ENCODE measurements at places on chromosomes 6 and 20.

DNA sequence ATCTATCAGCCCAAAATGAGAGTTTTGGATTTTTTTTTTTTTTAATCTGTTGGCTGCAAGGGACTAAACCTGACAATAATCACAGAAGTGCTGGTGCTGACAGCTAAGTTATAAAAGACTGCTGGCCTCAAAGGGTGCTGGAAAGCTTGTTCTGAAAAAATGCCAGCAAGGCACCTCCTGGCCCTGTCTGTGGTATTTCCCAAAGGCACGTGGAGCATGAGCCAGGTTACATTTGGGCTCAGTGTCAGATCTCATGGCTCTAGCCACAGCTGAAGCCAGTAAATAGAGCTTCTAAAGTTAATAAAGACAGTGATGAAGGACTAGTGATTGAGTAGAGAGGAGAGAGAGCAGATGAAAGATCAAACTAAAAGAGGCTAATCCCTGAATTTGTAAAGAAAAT lies 178.9 kb downstream of the FUT9 start:
- DNase-seq: no peak

- no peak for DNase-seq
Observed at GRCh38 chr6:104312851-104313250, 546.9 kb downstream of the HACE1 start.

GRCh38 chr6:98845211-98846020 lies 11.0 kb downstream of the POU3F2 start:
- DNase-seq: peak; percentile 91

GRCh38 chr6:51139950-51140385 lies 321.3 kb downstream of the TFAP2B start:
- DNase-seq: peak; percentile 66

- no peak for DNase-seq
Observed at GRCh38 chr6:158999154-158999665, 792 bp downstream of the RSPH3 start.

DNA sequence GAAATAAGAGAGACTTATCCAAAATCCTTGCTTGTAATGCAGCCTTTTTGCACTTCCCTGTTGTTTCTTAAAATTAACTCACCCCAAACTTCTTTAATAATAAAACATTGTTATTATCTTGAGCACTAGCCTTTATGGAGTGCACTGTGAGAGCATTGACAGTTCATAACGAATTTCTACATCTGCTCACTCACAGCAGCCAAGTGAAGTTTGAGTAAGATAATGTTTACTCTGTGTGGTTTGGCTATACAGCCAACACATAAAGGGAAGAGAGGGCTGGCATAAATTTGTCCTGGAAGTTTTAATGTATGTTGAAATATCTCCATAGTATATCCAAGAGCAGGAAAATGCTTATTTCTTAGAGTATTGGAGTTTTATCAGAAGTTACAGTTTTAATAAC lies 227.9 kb downstream of the FRK start:
- peak; percentile 70 for DNase-seq

GRCh38 chr20:38355161-38356012 lies 9.1 kb downstream of the LBP start:
- DNase-seq: no peak

DNA sequence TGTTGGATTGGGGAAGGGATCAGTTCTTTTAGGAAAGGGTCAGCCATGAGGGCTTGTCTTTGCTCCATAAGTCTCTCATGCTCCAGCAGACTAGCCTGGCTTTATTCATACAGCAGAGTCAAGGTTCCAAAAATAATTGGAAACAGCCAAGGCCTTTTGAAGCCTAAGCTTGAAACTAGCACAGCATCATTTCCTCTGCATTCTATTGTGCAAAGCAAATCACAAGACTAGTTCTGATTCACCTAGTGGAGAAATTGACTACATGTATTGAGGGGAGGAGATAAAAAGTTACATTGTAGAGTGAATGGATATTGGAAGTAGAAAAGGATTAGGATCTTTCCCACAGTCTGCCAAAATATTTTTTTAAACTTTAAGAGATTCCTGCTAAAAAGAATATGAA lies 159.3 kb upstream of the PLCB4 start:
- no peak for DNase-seq

- peak; percentile 32 for DNase-seq
Observed at GRCh38 chr20:2234598-2235191, 61.1 kb upstream of the TGM3 start.

GRCh38 chr6:1749041-1749440 lies 139.3 kb downstream of the FOXC1 start:
- DNase-seq: no peak

DNA sequence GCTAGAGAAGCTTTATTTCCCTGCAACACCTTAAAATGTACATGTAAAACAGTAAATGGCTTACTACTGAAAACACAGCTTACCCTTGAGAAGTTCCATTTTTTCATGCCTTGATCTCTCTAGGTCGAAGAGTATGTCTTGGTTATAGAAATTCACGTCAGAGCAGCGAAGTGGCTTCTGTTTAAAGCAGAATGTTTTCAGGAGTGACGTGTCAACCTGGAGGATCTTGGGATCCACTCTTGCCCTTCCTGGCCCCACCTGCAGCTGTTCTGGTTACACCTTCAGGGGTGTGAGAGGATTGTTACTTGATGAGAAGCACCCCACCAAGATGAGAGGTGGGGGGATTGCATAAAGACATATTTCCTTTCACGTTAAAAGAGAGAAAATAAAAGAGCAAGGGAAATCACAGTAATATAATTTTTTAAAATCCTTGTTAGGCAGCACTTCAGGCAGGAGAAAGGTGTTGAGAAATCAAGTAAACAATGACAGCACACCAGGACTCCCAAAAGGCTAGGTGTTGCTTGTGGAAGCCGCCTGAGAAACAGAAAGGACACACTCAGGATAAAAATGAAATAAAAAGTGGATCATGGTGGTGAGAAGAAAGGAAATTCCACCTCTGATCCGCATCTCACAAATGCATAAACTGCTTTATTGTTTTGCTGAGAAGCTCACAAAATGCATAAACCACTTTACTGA lies 149.7 kb downstream of the UNC5CL start:
- DNase-seq: no peak

DNA sequence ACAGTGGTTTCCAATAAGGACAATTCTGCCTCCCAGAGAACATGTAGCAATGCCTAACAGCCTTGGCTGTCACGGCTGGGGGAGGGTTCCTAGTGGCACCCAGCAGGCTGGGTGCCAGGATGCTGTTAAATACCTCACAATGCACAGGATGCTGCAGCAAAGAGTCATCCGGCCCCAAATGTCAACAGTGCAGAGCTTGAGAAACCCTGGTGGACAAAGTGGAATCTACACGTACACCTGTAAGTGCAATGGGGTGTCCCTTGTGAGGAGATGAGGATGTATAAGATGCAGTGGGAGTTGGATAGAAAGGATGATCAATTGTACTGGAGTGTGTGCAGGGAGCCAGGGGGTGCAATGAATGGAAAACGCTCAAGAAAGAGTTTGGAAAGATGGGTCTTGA lies 142.4 kb downstream of the FNDC1 start:
- DNase-seq: no peak

- DNase-seq: no peak
Observed at GRCh38 chr6:151701911-151702562, 105.4 kb upstream of the ESR1 start.

Measured in muscle of back (tissue), 13 donors.